ENCODE measurements at places on chromosomes 6 and 20.

DNA sequence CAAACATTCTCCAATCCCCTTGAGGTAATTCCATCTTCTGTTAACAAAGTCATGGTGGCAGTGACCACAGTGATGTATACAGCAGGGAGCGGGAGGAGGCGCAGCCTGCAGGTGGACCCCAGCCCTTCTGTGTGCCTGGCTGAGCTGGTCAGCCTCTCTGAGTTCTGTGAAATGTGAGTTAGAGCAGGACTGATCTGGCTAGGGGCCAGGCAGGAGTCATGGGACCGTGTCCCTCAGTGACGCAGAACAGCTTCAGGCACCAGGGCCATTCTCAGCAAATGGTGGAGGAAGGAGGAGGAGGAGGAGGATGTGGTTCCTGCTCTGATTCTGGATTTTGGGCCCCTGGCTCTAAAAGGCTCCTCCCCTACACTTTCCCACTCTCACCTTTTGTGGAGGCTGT, 6.9 kb downstream of the PHACTR3 start:
- no peak for DNase-seq

DNA sequence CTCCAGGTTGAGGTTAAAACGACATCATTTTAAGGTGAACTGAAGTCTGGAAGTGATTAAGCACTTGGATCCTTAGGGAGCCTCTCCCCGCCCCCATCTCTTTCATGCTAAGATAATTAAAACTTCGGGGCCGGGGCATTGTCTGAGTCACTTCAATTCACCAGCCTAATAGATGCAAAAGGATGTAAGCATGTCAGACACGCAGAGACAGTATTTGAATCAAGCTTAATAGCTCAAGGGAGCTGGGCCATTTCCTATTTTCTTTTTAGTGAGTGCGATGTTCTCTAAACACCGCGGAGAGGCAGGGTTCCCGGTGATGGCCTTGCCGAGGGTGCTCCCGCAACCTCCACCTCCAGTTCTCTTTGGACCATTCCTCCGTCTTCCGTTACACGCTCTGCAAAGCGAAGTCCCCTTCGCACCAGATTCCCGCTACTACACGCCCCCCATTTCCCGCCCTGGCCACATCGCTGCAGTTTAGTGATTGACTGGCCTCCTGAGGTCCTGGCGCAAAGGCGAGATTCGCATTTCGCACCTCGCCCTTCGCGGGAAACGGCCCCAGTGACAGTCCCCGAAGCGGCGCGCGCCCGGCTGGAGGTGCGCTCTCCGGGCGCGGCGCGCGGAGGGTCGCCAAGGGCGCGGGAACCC, 516 bp upstream of the IRF4 start:
- DNase-seq = peak; percentile 74

- DNase-seq = no peak
Measured at GRCh38 chr20:35525639-35526038, 3.8 kb downstream of the C20orf173 start.

- no peak for DNase-seq
Measured at GRCh38 chr6:87558446-87558845, 31.3 kb downstream of the RARS2 start.

GRCh38 chr6:119716668-119717270, 367.2 kb upstream of the MAN1A1 start:
- DNase-seq = no peak

GRCh38 chr6:93319304-93319703, 100.1 kb downstream of the EPHA7 start:
- no peak for DNase-seq

DNA sequence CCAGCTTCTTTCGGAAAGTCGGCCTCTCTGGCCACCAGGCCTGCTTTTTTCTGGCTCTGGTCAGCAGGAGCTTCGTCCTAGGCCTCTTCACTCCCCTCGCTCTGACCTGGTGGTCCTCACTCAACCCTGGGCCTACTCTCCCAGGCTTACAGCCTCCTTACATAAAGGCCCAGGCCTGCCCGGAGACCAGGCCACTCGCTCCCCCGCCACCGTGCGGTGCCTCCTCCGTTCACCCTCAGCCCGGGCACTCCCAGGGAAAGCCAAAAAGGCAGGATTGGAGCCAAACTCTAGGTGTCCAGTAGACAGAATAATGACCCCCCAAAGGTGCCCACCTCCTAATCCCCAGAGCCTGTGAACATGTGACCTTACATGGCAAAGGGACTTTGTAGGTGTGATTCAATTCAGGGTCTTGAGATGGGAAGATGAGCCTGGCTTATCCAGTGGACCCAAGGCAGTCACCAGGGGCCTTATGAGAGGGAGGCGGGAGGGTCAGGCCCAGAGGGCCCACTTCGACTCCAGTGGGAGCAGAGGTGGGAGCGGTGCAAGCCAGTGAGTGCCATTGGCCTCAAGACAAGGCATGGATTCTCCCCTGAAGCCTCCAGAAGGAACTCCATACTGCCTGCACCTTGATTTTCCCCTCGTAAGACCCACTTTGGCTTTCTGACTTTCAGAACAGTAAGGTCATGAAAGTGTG, 118.6 kb upstream of the PTPN1 start:
- no peak for DNase-seq

- DNase-seq = no peak
Measured at GRCh38 chr6:169452117-169452868, 198.6 kb upstream of the THBS2 start.
